Stimulated activated CD4-positive, alpha-beta T cell treated with anti-CD3 and anti-CD28 coated beads, Interleukin-15, amount 100 ng/mL, for 48 hours (primary cell): ENCODE measurements at places on chromosomes 16 and 17.

GRCh38 chr16:48611329-48612137 lies 1.6 kb upstream of the N4BP1 start:
- peak; percentile 67 for DNase-seq

DNA sequence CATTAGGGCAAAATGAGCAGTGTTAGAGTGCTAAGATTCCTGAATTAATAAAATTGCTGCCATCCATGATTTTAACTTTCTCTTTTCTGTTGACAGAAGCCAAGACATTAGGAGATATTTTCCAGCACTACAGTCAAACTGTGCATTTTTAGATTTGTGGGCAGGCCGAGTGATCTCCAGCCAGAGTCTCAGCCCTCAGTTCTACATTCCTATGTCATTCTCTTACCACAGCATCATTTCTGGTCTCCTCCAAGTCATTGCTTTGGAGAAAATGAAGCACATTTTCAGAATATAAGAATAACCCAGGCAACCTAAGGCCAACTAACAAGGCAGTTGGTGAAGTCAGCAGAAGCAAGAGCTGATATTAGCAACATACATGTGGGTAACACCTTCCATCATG lies 74.6 kb upstream of the NUDT7 start:
- DNase-seq: no peak

- DNase-seq: no peak
Observed at GRCh38 chr17:859824-860195, 77.7 kb downstream of the MRM3 start.

- DNase-seq: no peak
Observed at GRCh38 chr16:31089199-31089598, 456 bp upstream of the PRSS53 start.

DNA sequence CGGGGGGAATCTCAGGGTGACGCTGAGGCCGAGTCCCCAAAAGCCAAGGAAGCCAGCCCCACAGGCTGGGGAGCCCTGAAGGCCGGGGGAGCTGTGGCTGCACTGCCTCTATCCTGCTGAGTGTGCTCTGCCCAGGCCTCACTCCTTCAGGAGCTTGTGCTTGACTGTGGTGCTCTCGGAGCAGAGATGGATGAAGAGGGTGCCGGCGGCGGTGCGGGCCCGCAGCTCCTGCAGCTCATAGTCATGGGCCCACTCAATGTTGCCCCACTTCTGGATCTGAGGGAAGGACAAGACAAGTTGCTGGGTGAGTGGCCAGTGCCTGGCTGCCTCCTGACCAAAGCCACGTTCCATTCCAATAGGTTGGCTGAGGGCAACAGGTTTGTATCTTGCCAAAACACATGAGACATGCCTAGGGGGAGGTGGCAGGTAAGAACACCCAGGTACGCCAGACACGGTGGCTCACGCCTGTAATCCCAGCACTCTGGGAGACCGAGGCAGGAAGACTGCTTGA lies 20.5 kb downstream of the ATPAF2 start:
- DNase-seq: no peak

DNA sequence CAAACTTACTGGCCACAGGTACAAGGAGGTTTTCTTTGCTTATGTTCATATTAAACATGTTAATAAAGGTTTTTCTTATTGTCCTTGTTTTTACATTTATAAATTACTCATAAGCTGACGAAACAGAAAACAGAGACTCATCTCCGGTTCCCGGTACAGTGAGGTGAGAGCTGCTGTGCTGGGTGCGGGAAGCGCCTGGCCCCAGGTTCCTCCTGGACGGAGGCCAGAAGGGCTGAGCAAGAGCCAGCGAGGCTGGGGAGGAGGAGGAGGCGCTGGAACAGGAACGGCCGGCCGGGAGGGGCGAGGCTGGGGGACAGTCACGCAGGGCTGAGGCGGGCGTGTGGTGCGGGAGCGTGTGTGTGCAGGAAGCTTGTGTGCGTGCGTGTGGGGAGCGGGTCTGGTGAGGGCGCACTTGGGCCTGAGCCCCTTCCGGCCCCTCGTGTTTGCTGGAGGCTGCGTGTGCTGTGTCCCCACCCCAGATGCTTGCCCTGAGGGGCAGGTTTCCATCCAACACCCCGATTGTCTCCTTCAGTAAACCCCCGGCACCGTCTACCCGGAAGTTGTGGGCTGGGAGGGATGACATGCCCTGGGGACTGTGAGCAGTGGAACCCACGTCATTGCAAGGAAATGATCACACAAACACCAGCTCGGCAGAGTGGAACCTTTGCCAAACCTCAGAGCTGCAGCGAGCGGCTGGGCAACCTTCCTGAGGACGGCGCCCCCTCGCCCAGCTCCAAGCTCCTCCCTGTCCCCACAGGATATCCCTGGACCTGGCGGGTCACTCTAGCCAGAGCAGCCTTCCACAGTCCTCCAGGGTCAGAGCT lies 19.5 kb downstream of the CD7 start:
- DNase-seq: peak; percentile 91

GRCh38 chr17:29048440-29049368 lies 5.8 kb downstream of the PIPOX start:
- no peak for DNase-seq

- no peak for DNase-seq
Observed at GRCh38 chr17:67638871-67639270, 78.9 kb upstream of the NOL11 start.

DNA sequence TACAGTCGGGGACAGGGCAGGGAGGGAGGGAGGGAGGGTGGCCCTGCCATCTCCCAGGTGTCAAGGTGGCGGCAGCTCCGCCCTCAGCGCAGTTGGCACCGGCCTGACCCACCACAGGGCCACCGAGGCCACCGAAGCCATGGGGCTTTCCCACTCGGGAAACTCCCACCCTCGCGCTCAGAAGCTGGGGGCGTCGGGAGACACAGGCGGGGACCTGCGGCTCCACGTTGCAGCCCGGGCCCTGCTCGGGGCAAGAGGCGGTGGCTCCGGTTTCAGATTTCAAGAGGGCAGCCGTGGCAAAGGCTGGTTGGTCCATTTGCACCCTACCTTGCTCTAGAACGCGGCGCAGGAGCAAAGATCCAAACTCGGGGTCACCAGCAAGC lies 544 bp downstream of the CYB561 start:
- DNase-seq: no peak

DNA sequence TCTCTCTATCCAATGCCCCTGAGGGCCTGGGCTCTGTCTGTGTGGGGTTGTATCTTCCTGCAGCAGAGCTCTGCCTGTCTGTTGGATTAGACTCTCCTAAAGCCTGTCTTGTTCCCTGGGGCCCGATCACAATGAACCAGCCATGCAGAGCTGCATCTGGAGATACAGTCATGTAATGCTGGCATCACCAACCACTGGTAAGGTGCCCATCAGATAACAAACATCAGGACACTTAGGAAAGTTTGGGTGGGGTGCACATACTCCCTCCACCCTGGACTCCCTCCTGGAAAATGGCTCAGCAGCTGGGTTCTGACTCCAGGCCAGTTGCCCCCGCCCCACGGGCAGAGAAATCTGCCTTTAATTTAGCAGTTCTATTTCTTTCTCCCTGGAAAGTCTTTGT lies 61.3 kb upstream of the BRD7 start:
- DNase-seq: no peak

DNA sequence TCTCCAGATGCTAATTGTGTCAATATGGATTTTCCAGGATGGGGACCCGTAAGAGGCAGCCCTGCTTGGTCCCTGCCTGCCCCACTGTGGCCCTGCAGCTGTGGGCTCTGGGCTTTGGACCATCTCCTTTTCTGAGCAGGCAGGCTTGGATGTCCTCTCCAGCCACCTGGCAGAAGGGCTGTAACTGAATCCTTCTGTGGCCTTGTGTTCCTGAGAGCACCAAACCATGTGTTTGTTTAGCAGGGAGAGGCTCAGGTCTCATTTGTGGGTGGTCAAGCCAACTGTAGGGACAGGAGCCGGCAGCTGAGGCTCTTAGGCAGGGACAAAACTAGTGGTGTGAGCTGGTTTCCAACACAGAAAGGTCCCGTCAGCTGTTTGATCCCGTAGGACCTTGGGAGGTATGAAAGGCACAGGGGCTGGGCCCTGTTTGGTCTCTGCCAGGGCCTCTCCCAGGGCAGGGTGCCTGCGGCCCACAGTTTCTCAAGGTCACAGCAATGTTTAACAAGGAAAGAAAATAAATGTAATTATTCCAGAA lies 18.5 kb downstream of the SEC14L5 start:
- DNase-seq: no peak

DNA sequence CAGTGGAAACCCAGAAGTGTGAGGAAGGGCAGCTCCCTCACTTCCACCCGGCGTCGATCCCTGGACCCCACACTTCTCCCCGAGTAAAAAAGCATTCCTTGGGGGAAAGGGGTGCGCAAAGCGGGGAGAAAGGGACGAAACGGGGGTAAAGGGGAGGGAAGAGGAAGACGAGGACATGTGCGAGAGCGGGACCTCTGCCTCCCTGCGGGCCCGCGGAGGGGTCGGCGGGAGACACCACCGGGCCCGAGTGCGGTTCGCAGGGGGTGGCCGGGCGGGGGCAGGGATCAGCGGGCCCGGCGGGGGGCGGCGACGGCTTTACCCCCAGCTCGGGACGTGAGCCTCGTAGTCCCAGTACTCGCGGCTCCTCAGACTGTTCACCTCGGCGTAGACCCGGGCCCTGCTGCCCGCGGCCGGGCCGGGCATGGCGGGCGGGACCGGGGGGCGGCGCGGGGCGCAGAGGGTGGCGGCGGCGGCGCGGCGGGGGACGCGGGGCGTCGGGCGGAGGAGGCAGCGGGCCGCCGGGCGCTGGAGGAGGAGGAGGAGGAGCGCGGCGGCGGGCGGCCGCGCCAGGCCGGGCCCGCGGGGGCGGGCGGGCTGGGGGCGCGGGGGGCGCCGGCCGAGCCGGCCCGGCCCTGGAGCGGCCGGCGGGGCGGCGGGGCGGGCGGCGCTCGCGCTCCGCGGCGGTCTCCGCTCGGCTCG lies 443 bp downstream of the CSNK2A2 start:
- no peak for DNase-seq

GRCh38 chr17:58391302-58391984 lies 25.9 kb downstream of the RNF43 start:
- no peak for DNase-seq

GRCh38 chr16:28845293-28845692 lies 855 bp downstream of the TUFM start:
- DNase-seq: peak; percentile 19

GRCh38 chr17:1752425-1753262 lies 9.2 kb upstream of the SERPINF1 start:
- no peak for DNase-seq

DNA sequence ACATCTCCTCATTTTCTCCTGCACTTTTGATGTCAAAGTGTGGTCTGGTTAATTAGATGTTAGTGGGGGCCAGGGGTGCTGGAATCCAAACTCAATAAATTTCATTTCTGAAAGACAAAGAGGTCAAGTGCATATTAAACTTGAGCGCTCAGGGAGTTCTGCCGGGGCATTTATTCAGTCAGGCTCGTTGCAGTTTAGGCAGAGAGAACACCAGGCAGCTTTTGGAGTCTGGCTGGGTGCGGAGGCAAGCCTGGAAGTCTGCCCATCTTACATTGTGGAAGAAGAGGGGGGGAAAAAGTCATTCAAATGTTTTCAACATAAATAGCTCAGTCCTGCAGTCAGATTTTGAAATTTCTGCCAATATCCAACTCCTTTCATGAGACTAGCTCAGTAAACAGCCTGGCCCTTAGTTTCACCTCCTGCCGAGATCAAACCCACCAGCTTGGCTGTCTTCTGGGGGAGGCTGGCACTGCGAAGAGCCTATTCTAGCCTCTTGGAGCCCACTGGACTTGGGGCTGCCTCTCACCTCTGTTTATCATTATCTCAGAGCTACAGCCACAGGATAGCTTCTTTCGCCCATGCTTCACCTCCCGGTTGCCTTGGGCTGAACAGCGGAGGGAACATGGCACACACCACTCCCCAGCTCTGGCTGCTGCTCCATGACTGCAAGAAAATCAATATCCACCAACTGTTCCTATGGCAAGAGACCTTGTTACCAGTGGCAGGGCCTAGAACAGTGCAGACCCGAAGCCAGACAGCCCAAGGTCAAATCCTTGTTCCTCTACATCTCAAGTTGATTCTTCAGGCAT lies 177.4 kb upstream of the CDH5 start:
- no peak for DNase-seq

DNA sequence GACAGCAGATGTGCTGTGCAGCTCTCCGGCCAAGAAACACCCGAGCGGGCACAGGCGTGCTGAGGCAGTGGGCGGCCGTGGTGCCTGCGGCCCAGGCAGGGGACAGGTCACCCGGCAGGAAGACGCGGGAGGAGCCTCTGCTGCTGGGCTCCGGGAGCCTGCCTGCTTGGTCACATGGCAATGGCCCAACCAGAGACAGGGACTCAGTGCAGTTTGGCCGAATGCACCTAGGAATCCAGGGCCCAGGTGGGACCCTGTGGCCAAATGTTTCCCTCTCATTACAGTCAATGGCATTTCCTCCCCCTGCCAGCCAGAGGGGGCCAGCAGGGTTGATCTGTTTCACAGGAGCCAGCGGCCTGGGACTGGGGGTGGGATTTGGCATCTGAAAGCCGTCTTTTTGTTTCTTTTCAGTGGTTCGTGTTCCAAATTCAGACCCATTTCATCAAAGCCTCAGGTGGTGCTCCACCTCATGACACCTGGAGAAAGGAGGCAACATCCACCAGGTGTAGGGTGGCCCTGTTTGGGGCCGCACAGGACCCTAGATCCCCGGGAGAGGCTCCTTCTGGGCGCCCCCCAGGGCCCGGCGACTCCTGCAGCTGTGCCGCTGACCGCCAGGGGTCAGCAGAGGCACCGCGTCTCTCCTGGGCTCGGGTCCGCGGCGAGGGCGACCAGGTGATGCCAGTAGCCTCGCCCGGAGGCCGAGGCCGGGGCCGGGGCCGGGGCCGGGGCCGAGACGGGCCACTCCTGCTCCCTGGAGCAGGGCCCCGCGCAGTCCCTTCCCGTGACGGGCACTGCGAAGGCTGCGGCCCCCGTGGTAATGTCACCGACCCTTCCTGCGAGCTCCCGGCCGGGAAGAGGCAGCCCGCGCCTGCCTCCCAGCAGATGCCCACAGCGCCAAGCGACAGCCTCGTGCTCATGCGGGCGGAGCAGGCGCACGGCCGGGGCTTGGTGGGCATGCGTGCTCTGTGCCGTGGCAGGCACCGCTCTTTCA lies 118.5 kb downstream of the C16orf78 start:
- peak; percentile 21 for DNase-seq

DNA sequence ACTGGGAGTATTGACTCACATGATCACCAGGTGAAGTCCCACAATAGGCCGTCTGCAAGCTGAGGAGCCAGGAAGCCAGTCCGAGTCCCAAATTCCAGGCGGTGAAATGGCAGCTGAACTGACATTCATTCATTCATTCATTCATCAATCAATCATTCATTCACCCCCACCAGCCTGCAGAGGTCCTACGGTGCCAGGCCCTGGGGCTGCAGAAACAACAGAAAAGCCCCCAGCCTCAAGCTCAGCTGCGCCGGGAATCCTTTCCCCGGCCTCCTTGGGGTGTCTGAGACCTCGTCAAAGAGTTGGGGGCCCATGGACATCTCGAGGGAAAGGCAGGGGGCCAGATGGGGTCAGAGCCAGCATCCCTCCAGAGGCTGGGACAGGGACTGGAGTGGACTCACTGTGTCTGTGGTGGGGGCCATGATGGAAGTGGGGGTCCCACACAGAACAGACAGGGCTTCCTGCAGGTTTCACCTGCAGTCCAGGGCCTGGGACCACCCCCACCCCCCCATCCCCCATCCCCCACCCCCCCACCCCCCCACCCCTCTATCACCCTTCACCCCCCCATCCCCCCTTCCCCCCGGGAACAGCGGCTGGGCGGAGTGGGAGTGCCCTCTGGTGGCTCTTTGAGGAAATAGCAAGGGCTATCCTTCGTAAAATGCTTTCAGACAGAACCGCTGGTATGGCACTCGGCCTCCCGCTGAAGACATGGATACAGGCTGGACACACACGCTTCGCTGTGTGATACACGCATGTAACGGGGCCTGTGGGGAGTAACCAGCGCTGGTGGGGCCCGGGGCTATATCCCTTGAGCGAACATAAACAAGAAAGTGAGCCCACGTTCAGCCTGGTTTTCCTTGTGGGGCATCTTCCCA lies 8.5 kb upstream of the ZC3H18 start:
- DNase-seq: peak; percentile 39
